ENCODE measurements at places on chromosomes 4 and X.

- no peak for DNase-seq
Measured at GRCh38 chr4:98801259-98801725, 127.6 kb downstream of the EIF4E start.

DNA sequence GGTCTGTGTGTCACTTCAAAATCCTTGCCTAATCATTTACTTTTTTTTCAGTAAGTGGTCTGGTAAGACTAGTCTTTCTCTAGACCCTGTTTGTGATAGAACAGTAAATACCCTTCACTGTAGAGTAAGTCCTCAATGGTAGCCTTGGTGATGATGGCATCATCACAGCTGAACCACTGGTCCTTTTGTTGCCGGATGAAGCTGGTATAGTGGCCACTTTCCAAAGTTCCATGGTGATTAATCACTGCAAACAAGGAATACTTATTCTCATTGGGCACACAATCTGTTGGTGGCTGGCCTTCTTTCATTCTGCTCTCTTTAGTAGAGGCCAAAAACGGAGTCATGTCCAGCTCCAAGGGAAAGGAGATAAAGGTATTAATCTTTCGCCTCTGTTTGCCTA, 2.9 kb downstream of the USP51 start:
- DNase-seq, result no peak

GRCh38 chrX:96181605-96182004, 503.0 kb upstream of the DIAPH2 start:
- DNase-seq, result no peak

GRCh38 chr4:84051089-84051488, 448.0 kb downstream of the NKX6-1 start:
- no peak for DNase-seq

DNA sequence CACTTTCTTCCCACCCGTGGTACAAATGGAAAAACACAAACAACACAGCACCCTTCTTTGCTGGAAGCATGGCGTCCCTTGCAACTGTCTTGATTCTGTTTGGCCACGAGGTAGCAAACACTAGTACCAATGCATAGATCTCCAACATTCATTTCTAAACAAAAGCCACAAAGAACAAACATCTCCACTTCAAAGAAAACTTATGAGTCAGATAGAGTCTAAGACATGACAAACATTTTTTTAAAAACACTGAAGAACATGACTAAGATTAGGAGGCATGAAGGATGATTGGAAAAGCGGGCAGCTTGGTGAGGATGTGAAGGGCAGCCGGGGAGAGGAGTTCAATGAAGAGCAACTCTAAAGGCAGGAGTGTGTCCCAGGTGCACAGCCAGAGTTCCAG, 197.6 kb upstream of the FAM9B start:
- no peak for DNase-seq

- peak; percentile 31 for DNase-seq
Measured at GRCh38 chrX:21972721-21973120, 32.2 kb downstream of the SMS start.

DNA sequence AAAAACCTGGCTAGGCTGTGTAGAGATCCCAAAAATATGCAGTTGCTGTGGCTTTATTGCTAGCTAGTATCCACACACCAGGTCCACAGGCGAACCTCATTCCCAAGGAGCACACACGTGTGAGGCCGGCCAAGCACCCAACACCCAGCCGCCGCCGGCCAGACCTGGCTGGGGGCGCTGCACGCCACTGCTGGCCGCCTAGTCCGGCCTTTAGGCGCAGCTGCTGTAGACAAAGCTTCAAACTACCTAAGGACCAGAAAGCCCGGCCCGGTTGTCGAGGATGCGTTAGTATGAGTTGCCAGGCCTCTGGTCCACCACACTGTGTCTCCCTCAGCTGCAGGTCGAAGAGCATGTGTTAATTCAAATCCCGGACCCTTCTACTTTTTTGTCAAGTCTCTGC, 3.1 kb downstream of the POU3F4 start:
- DNase-seq, result no peak

- no peak for DNase-seq
Measured at GRCh38 chrX:84258708-84259107, 70.7 kb upstream of the RPS6KA6 start.

DNA sequence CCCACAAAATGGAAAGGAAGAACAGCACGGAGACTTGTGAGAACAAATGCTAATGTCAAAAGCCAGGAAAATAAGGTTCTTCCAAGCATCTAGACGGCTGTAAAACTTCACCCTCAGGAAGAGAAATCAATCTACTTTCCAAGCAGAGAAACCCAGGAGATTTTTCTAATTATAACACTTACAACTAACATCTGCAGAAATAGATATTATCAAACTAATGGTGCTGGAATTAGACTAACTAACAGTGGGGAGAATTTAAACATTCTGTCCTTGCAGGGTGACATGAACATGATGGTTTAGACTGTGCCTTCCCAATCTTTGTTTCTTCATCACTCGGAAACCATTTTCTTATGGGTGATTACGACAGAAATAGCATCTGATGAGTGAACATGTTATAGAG, 40.3 kb downstream of the SOD3 start:
- no peak for DNase-seq

DNA sequence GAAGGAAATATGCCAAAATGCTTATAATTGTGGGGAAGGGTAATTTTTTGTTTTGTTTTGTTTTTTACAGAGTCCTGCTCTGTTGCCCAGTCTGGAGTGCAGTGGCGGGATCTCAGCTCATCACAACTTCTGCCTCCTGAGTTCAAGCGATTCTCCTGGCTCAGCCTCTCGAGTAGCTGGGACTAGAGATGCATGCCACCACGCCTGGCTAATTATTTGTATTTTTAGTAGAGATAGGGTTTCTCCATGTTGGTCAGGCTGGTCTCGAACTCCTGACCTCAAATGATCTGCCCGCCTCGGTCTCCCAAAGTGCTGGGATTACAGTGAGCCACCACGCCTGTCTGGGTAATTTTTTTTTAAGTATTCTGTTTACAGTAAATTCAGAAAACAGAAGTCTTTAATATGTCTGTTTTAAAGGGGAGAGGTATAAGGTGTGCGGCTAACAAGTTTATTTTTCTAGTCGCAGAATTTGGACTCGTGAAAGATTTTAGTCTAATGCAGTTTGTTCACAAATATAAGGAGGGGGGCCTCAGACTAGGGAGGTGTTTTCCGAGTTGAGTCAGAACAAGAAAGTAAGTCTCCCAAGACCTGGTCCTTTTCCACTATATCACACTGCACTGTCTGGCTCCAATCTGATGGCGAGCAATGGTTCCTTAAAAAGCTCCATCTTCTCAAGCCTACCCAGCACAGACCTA, 1.5 kb downstream of the ACSL1 start:
- no peak for DNase-seq

DNA sequence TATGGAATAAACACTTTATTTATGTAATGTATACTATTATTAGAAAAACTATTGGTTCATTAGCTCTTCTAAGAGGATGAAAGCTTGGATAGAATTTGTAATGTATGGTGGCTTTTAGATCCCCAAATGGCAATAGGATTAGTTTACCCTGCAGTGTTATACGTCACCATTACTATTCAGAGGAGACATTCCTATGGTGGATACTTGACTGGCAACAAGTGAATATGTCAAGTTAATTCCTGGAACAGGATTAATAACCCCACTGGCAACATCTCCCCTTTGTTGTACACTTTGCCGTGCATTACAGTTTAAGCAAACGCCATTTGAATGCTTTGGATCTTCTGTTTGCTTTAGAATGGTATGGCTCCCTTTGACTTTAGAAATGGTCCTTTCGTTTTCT, 420.3 kb downstream of the FAM47B start:
- no peak for DNase-seq

GRCh38 chr4:26030260-26030667, 116.2 kb downstream of the SMIM20 start:
- no peak for DNase-seq

- no peak for DNase-seq
Measured at GRCh38 chrX:22196149-22196548, 76.6 kb upstream of the CBLL2 start.

- DNase-seq, result no peak
Measured at GRCh38 chr4:7886007-7886973, 53.4 kb downstream of the AFAP1 start.

All from T-helper 2 cell (primary cell).